ENCODE measurements at places on chromosomes 1 and 21.

DNA sequence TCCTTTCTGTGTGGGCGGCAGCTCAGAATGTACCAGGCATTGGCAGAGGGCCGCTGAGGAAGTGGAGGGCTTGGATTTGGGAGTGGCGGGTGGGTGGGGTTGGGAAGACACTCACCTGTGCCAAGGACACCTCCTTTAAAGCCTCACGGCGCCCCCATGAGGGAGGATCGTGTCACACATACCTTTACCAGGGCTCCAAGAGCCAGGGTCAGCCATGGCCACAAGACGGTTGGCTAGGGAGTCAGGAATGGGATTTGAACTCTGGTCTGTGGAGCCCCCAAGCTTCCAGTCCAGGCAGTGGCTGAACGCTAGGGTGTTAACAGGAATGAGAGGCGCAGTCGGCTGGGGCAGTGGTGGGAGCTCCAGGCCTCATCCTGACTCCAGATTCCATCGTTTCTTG lies 4.6 kb downstream of the NBL1 start:
- DNase-seq = no peak

GRCh38 chr1:197311081-197311480 lies 43.0 kb downstream of the CRB1 start:
- DNase-seq = no peak

- DNase-seq = no peak
Observed at GRCh38 chr1:51570063-51570710, 46.7 kb upstream of the OSBPL9 start.

DNA sequence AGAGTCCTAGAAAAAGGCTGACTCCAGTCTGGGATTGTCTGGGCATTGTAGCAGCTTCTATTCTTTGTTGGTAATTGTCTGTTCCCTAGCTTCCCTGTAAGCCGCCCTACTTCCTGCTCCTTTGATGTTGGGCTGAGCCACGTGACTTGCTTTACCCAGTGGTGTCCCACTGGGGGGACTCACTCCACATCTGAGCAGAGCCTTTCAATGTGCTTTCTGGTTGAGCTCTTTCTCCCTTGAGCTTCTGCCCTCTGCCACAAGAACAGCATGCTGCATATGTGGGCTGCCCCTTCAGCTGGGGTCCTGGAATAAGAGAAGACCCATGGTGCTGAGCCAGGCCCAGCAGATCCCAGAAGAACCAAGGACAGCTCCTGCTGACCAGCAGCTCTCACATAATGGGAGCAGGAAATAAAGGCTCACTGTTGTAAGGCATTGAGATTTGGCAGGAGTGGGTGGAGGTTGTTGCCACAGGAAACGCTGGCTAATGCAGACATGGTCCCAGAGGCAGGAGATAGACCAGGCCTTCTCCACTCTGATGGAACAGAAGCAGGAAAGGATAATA lies 276.3 kb upstream of the GJB5 start:
- no peak for DNase-seq

DNA sequence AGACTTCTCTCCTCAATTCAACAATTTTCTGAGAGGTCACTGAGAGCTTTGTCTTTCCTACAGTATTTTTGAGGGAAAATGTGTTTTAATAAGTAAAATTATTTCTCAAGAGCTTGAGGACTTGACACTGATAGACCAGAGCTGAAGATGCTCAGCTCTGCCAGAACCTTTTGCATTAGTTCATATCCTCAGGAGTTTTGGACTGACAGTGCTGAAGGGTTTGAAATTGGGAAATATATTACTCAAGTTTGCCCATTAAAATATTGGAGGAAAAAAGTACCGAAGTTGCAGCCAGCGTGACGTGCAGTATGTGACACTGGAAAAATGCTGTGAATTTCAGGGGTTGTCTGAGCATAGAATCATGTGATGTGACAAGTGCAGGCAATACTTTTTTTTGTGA lies 346.6 kb upstream of the DPYD start:
- no peak for DNase-seq

All from esophagus muscularis mucosa (tissue), 4 donors.